Non-pigmented ciliary epithelial cell (primary cell): ENCODE measurements at places on chromosomes 3 and 15.

DNA sequence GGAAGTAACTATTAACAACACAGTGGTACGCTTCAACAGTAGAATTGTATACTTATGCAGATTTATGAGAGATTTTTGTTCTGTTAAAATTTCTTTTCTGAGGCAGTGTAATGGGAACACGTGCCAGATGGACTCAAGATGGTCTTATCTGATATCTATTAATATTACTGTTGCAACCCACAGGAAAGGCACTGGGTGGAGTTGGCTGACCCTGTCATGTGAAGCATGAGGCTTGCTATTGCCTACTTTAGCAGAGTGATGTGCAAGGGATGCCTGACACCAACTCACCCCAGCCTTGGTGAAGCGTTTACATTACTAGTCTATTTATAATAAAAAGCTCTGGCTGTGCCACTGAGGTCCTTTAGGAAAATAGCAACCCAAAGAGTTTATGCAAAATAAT lies 19.8 kb upstream of the ARNT2 start:
- no peak for DNase-seq

GRCh38 chr3:73235768-73236167 lies 174.3 kb downstream of the EBLN2 start:
- DNase-seq, result no peak

DNA sequence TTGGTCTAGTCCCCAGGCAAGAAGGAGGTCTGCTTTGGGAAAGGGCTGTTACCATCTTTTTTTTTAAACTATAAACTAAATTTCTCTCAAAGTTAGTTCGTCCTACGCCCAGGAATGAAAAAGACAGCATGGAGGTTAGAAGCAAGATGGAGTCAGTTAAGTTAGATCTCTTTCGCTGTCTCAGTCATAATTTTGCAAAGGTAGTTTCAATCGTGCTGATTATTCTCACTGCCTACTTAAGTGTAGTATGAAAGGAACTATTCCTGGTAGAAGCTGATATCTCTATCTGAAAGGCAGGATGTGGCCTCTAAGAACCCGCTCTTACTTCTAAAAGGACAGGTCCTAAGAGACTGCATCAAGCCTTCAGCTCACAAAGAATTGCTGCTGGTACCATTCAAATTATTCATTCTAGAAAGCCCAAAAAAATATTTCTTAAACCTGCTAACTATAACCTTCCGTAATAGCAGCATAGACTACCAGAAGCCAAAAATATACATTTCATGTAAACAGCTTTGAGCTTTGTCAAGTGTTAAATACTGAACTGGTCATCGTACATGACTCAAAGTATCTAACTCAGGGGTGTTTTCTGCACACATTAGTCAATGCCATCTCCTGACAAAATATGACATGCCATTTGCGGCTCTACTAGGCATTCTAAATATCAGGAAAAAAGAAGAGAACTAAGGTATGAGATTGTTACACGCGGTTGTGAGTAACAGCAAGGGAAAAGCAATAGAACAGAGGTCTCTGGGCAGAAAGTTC lies 96.0 kb upstream of the CCDC80 start:
- no peak for DNase-seq

GRCh38 chr3:17235310-17235709 lies 350.6 kb downstream of the PLCL2 start:
- no peak for DNase-seq

- DNase-seq, result peak; percentile 79
These were observed 313.5 kb downstream of the PYDC2 start for GRCh38 chr3:191774485-191774884.

GRCh38 chr3:62546266-62546665 lies 172.9 kb upstream of the FEZF2 start:
- DNase-seq, result no peak
